ENCODE measurements at places on chromosomes 3 and 15.

DNA sequence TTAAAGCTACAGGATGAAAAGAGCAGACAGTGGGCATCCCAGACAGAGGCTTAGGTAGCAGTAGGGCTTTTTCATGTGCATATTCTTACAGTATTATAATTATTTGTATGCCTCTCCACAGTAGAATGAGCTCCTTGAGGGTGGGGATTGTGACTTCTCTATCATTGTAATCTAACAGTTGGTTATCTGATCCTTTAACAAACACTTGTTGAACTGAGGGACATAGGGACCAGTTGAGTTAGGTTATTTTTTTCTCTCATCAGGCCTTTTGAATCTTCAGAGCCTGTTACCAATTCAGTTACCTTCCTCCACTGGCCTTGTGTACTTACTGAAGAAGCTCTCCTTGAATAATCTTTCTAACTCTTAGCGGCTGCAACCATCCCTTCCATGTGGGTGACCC lies 1.2 kb downstream of the LSM3 start:
- no peak for DNase-seq

DNA sequence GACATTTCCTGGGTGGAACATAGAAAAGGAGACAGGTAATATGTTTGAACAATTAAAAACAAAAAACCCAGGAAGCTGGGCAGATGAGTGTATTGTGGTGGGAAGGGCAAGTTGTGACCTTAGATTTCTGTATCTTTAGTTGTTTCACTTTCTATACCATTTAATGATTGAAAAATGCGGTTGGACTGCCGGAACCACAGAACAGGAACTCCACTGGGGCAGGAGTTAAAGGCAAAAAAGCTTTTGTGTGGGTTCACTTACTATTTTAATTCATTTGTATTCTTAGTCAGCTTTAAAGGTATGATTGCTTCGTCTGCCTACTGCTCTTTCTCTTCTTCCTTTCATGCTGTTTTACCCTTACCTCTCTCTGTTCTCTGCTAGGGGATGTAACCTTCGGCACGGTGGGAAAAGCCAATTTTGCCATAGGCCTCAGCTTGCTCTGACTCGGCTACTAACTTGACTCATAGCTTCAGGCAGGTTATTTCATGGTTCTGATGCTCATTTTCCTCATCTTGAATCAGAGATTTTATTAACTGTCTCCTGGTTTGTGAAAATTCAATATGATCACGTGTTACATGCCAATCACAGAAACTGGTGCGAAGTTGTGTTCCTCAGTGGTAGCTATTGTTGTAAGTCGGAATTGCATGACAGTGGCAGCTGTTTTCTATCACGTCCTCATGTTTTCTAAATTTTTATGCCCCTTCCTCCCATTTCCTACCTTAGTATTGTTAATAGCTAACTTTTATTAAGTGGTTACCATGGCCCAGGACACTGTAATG lies 1.6 kb upstream of the MCTP2 start:
- DNase-seq, result peak; percentile 19

GRCh38 chr15:62497356-62497755 lies 332.3 kb upstream of the C2CD4B start:
- DNase-seq, result no peak

- no peak for DNase-seq
Observed at GRCh38 chr15:68445351-68445750, 13.4 kb upstream of the ITGA11 start.

- DNase-seq, result no peak
Observed at GRCh38 chr3:191372122-191372521, 41.8 kb upstream of the UTS2B start.

Data from activated CD4-positive, alpha-beta T cell treated with anti-CD3 and anti-CD28 coated beads, Interleukin-2, amount 50 U/mL, for 4 hours (primary cell).